ENCODE measurements at places on chromosomes 1 and 21.

- DNase-seq = no peak
Observed at GRCh38 chr1:207670192-207670591, 25.3 kb downstream of the CR1L start.

DNA sequence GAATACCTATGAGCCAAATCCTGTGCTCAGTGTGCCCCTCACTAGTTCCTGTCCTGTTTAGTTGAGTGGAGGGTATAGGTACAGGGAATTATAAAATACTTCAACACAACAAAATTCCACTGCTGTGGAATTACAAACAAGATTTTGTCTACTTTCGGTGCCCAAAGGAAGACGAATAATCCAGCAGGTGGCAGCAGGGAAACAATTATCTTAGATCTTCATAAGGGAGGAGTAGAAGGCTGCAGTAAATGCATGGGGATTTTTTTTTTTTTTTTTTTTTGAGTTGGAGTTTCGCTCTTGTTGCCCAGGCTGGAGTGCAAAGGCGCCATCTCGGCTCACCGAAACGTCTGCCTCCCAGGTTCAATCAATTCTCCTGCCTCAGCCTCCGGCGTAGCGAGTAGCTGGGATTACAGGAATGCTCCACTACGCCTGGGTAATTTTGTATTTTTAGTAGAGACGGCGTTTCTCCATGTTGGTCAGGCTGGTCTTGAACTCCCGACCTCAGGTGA lies 2.0 kb upstream of the PIP5K1A start:
- DNase-seq = peak; percentile 74

DNA sequence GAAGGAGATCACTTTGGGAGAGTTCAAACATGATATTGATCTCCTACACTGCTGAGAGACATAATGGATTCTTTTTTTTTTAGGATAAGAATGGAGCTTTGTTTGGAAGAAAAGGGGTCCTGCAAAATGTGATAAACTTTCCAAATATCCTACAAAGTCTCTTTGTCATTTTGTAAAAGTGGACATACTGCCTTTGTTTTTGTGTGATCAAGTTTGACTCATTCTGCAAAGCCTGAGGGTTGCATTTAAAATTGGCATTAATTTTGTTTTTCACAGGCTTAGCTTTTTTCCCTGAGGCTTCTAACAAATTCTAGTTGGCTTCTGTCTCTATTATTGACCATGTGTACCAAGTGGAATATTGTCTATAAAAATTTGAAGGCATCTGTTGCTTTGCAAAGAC lies 113.2 kb downstream of the AK5 start:
- DNase-seq = no peak

DNA sequence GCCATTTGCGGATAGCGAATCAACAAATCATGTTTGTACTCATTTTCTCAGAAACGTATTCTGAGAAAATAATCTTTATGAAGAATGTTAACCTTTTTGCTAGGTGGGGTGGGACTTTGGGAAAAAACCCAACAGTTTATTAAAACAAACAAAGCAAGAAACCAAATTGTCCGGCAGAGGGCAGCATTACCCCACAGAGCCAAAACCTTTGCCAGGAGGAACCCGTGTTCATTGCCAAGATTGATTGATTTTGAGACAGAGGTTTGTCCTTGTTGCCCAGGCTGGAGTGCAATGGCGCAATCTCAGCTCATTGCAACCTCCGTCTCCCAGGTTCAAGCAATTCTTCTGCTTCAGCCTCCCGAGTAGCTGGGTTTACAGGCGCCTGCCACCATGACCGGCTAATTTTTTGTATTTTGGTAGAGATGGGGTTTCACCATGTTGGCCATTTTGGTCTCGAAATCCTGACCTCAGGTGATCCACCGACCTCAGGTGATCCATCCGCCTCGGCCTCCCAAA lies 70.8 kb upstream of the RHOU start:
- peak; percentile 82 for DNase-seq

- no peak for DNase-seq
Observed at GRCh38 chr1:31639543-31639942, 5.1 kb downstream of the PEF1 start.
